ENCODE measurements at places on chromosomes 2 and 18.

DNA sequence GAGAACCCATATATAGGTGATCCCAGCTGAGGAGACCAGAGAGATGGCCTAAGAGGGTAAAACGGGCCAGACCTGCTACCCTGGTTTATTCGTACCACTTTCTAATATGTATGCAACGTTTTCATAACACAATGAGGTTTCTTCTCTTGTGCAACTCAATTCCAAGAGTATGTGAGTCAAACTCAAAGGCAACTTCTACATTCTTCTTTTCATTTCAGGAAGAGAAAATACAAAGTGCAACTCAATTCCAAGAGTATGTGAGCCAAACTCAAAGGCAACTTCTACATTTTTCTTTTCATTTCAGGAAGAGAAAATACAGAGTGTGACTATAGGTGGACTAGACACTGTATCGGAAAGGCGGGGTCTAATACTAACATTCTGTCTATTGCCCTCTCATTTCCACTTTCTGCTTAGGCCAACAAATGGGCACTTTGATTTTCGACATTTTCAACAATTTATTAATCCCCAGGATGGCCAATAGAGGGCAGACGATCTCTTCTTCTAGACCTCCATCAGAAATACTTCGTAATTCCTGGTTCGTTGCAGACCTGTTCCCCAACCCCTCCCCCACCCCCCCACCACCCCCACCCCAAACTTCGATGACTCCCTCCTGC, 3.7 kb upstream of the CRIM1 start:
- no peak for DNase-seq

GRCh38 chr2:174635776-174636404, 38.3 kb upstream of the WIPF1 start:
- DNase-seq, result peak; percentile 31

GRCh38 chr2:198376677-198377076, 572.3 kb downstream of the PLCL1 start:
- DNase-seq, result no peak

GRCh38 chr18:12113999-12114646, 20.5 kb downstream of the ANKRD62 start:
- no peak for DNase-seq

- DNase-seq, result no peak
Measured at GRCh38 chr18:23260926-23261590, 125.8 kb downstream of the CABLES1 start.

DNA sequence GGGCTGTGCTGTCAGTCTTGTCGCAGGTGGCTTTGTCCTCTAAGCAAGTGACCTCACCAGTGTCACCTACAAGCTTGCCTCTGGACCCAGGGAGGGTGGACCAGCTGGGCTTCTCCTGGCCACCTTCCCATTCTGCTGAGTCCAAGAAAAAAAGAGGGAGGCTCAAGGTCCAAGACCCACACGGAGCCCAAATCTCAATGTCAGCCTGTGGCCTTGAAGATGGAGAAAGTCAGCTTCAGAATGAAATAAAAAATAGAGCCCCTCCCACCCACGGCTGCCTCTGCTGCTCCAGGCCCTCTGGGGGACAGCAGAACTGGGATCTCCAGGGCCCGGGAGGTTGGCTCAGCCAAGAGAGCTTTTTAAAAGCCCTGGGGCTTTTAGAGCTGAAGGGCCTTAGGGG, 145.9 kb downstream of the TNS1 start:
- DNase-seq, result no peak

DNA sequence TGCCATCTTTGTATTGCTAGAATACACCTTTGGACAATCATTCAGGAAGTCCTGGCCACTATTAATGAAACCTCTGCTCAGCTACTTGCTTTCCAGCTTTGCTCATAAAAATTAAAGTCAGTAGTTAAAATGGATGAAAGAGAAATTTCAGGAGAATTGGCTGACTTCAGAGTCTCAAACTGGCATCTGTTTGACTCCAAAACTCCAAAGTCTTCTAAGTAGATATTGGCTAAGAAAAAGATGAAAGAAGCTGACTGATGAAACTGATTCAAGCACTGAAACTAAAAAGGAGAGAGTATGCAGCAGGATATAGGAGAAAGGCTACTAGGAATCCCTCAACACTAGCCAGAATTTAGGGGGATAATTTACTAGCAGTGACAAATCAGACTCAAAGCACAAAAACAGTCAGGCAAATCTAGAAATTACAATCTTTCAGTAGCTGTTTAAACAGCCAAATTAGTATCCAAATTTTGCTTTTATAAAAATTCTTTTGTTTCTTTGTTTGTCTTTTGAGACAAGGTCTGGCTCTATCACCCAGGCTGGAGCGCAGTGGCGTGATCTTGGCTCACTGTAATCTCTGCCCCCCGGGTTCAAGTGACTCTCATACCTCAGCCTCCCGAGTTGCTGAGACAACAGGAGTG, 52.1 kb upstream of the DTNA start:
- DNase-seq, result no peak

GRCh38 chr18:54229421-54230059, 5.1 kb upstream of the MBD2 start:
- DNase-seq, result no peak

- no peak for DNase-seq
Measured at GRCh38 chr18:49898421-49898820, 85.1 kb upstream of the ACAA2 start.

All from GM04503 (cell line).